Heart left ventricle (tissue), 16 donors: ENCODE measurements at places on chromosomes 5 and 9. TPM values are rescaled to one million over a fixed set of nuclear protein-coding genes. Genes with fewer than 3 reads are reported as not detected.
A peak's percentile ranks its signal among the peaks of the same experiment; 100 is the strongest.

DNA sequence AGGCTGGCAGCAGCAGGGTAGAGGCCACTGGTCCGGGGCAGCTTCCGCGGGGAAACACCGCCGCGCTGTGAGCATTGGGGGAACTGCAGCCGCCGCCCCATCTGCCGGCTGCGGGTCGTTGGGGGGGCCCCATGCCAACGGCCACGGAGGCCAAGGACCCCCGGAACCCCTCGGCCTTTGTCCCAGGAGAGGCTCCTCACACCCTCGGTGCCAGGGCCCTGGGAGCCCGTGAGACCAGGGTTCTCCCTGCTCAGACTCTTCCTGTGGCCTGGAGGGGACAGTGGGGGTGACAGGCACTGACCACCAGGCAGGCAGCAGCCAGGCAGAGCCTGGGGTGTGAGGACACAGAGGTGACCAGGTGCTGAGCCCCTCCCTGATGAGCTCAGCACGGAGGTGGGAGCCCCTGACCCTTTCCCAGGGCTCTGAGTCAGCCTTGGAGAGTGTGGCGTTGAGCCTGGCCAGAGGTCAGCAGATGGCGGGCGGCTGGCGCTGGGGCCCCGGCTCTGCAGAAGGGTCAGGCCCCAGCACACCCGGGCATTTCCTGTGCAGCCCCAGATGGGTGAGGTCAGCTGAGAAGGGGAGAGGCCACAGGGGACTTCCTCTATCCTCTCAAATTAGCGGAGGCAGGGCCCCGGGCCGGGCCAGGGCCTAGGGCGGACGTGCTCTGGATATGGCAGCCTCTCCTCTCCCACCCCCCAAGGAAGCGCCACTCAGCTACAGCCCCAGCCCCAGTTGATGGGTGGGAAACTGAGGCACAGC is 17.9 kb upstream of the EGFL7 start:
- H3K36me3 ChIP-seq: no peaks in the 10 kb centered on the region
- peak overlapping the region; percentile 79 for H3K27ac ChIP-seq
- H3K4me1 ChIP-seq: peaks cover 5% of the 10 kb centered on the region
- H3K27me3 ChIP-seq: no peaks in the 10 kb centered on the region
- H3K4me3 ChIP-seq: no peak overlapping the region

DNA sequence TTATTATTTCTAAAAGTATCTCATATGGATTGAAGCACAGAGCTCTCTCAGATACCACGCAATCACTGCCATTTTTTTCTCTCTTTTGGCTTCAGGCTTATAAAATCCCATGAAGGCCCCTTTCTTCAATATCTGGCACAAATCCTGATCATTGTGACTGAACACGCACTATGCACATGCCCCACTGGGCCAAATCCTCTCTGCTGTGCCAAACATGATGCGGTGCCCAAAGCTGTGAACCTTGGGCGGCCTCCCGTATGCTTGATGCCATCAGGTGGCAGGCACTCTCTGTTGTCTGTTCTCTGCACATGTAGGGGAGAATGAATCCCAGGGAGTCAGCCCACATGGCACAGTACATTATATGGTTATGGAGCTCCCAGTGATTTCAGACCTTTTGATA is 375.0 kb upstream of the RGMB start:
- no peak for DNase-seq
- no peaks in the 10 kb centered on the region for H3K36me3 ChIP-seq
- H3K27ac ChIP-seq: no peak overlapping the region
- no peaks in the 10 kb centered on the region for H3K27me3 ChIP-seq

GRCh38 chr5:176628406-176629228 is 1.7 kb downstream of the SNCB start:
- peaks cover 93% of the 10 kb centered on the region for H3K27me3 ChIP-seq
- no peak overlapping the region for H3K27ac ChIP-seq
- H3K4me1 ChIP-seq: peaks cover 14% of the 10 kb centered on the region
- DNase-seq: no peak
- no peaks in the 10 kb centered on the region for H3K36me3 ChIP-seq
- H3K4me3 ChIP-seq: no peak overlapping the region

Gene GARIN3
- polyA plus RNA-seq: not detected

Gene OTULINL
- 0.65 TPM for polyA plus RNA-seq

DNA sequence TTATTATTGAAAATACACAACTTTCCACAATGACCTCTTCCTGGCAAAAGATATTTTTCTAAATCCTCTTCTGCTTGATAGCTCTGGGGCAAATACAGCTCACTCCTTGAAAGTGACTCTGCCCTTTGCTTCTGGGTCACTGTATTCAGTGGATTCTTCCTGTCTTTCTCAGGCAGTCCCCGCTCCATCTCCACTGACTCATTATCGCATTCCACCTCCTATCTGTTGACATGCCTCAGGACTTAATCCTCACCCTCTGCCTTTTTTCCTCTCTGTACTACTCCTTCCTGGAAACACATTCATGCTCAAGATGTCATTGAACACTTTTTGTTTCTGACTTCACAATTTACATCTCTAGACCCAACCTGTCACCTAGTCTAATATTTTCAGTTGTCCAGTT is 8.4 kb upstream of the RGS7BP start:
- no peak overlapping the region for H3K27ac ChIP-seq
- DNase-seq: no peak
- no peak overlapping the region for H3K4me3 ChIP-seq
- no peaks in the 10 kb centered on the region for H3K36me3 ChIP-seq

Gene SPEF2
- polyA plus RNA-seq: 0.60 TPM

GRCh38 chr9:114691046-114691955 is 9.3 kb upstream of the TEX48 start:
- H3K4me1 ChIP-seq: no peaks in the 10 kb centered on the region
- no peak overlapping the region for H3K4me3 ChIP-seq
- no peaks in the 10 kb centered on the region for H3K36me3 ChIP-seq
- no peaks in the 10 kb centered on the region for H3K27me3 ChIP-seq

Gene PIP5KL1
- 0.12 TPM for polyA plus RNA-seq

Gene IER5L
- 7.3 TPM for polyA plus RNA-seq

GRCh38 chr9:99092643-99093491 is 12.0 kb upstream of the TGFBR1 start:
- H3K27me3 ChIP-seq: no peaks in the 10 kb centered on the region
- H3K4me1 ChIP-seq: no peaks in the 10 kb centered on the region
- no peak for DNase-seq
- no peak overlapping the region for H3K4me3 ChIP-seq
- no peaks in the 10 kb centered on the region for H3K36me3 ChIP-seq

GRCh38 chr9:88045686-88046085 is 71.4 kb upstream of the CDK20 start:
- no peak overlapping the region for H3K4me3 ChIP-seq
- H3K4me1 ChIP-seq: no peaks in the 10 kb centered on the region
- no peaks in the 10 kb centered on the region for H3K36me3 ChIP-seq

Gene ARSI
- not detected for polyA plus RNA-seq

Gene MRPS27
- polyA plus RNA-seq: 63.6 TPM

Gene PLEKHG4B
- not detected for polyA plus RNA-seq

- no peaks in the 10 kb centered on the region for H3K36me3 ChIP-seq
- no peak overlapping the region for H3K4me3 ChIP-seq
- H3K4me1 ChIP-seq: no peaks in the 10 kb centered on the region
- H3K27me3 ChIP-seq: no peaks in the 10 kb centered on the region
- H3K27ac ChIP-seq: no peak overlapping the region
These were observed 70.2 kb upstream of the AGXT2 start for GRCh38 chr5:35117967-35118366.

- no peaks in the 10 kb centered on the region for H3K36me3 ChIP-seq
- H3K27me3 ChIP-seq: no peaks in the 10 kb centered on the region
- H3K4me3 ChIP-seq: no peak overlapping the region
- DNase-seq: no peak
- peaks cover 13% of the 10 kb centered on the region for H3K4me1 ChIP-seq
These were observed 45.9 kb downstream of the PKD2L2 start for GRCh38 chr5:137935190-137935589.

- no peak overlapping the region for H3K27ac ChIP-seq
- no peaks in the 10 kb centered on the region for H3K36me3 ChIP-seq
- H3K4me3 ChIP-seq: no peak overlapping the region
- no peaks in the 10 kb centered on the region for H3K27me3 ChIP-seq
- H3K4me1 ChIP-seq: no peaks in the 10 kb centered on the region
- no peak for DNase-seq
These were observed 30.6 kb upstream of the TLE1 start for GRCh38 chr9:81719972-81720371.

DNA sequence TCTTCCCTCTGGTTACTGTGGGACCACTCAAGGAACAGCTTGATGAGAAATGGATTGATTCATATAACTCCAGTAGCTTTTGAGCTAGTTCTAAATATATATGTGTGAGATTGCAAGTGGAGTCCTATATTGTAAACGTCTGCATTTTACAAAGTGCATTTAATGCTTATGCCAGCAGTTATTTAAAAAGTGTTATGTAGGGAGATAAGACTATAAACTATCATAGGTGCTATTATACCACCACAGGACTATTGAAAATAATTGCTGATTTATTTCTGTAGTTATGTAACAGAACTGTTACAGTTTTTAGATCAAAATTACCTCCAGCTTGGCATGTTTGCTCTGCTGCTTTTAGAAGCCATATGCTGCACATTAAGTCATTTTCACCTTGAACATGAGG is 36.2 kb downstream of the PTCD2 start:
- no peak overlapping the region for H3K27ac ChIP-seq
- no peak overlapping the region for H3K4me3 ChIP-seq
- DNase-seq: no peak
- no peaks in the 10 kb centered on the region for H3K27me3 ChIP-seq

- H3K27me3 ChIP-seq: no peaks in the 10 kb centered on the region
- H3K36me3 ChIP-seq: no peaks in the 10 kb centered on the region
- no peaks in the 10 kb centered on the region for H3K4me1 ChIP-seq
- H3K27ac ChIP-seq: no peak within 1 kb of the TSS
- H3K4me3 ChIP-seq: peak within 1 kb of the TSS; percentile 47
These were observed at the start of gene GFRA3 for GRCh38 chr5:138274189-138274853. TSS of gene GFRA3 (minus strand) at chr5:138274621. CDS start at chr5:138274424, 197 bp downstream.

DNA sequence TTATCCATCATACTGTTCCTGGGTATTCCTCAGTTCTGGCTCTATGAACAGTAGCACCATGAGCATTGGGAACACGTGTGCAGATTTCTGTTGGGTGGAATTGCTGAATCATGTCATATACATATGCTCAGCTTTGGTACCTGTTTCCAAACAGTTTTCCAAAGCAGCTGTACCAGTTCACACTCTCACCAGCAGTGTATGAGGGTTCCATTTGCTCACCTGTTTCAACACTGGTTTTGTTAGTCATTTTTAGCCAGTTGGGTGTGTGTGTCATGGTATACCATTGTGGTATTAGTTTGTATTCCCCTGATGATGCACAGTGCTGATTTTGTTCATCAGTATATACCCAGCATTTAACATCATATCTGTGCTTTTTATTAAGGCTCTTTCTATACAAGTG is 56.7 kb upstream of the ECM2 start:
- H3K4me3 ChIP-seq: no peak overlapping the region
- H3K27ac ChIP-seq: no peak overlapping the region

Gene SLCO4C1
- not detected for polyA plus RNA-seq

GRCh38 chr5:168073991-168074800 is 217.2 kb upstream of the WWC1 start:
- H3K36me3 ChIP-seq: no peaks in the 10 kb centered on the region
- no peaks in the 10 kb centered on the region for H3K27me3 ChIP-seq
- peaks cover 21% of the 10 kb centered on the region for H3K4me1 ChIP-seq
- H3K27ac ChIP-seq: peak overlapping the region; percentile 36
- no peak for DNase-seq

Gene SHB
- 7.8 TPM for polyA plus RNA-seq

GRCh38 chr9:68683433-68683832 is 21.6 kb upstream of the PIP5K1B start:
- DNase-seq: no peak
- H3K36me3 ChIP-seq: no peaks in the 10 kb centered on the region
- H3K27ac ChIP-seq: no peak overlapping the region
- H3K4me3 ChIP-seq: no peak overlapping the region
- no peaks in the 10 kb centered on the region for H3K27me3 ChIP-seq

- H3K27me3 ChIP-seq: no peaks in the 10 kb centered on the region
- no peaks in the 10 kb centered on the region for H3K4me1 ChIP-seq
- no peak for DNase-seq
These were observed 1622.5 kb downstream of the MAT2B start for GRCh38 chr5:165127941-165128340.

GRCh38 chr5:151662805-151663204 is 23.9 kb downstream of the SPARC start:
- H3K27me3 ChIP-seq: no peaks in the 10 kb centered on the region
- H3K27ac ChIP-seq: peak overlapping the region; percentile 75

Gene LEAP2
- polyA plus RNA-seq: 2.0 TPM

Gene PLPP7
- 166 TPM for polyA plus RNA-seq

DNA sequence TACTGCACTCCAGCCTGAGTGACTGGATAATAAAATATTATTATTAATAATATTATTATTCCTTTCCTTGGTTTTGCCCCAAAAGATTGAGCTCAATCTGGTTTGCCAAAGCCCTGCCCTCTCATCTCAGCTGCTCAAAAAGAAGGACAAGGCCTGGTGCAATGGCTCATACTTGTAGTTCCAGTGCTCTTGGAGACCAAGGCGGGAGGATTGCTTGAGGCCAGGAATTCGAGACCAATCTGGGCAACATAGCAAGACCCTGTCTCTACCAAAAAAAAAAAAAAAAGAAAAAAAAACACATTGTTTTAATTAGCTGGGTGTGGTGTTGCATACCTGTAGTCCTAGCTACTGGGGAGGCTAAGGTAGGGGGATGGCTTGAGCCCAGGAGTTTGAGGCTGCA is 13.7 kb upstream of the DENND1A start:
- H3K27me3 ChIP-seq: no peaks in the 10 kb centered on the region
- no peak overlapping the region for H3K4me3 ChIP-seq
- no peak for DNase-seq
- no peak overlapping the region for H3K27ac ChIP-seq
- no peaks in the 10 kb centered on the region for H3K36me3 ChIP-seq

GRCh38 chr9:113619491-113620376 is 156.2 kb downstream of the RGS3 start:
- peaks cover 50% of the 10 kb centered on the region for H3K4me1 ChIP-seq
- no peaks in the 10 kb centered on the region for H3K36me3 ChIP-seq
- peak; percentile 46 for DNase-seq
- H3K4me3 ChIP-seq: no peak overlapping the region
- peak overlapping the region; percentile 93 for H3K27ac ChIP-seq
- no peaks in the 10 kb centered on the region for H3K27me3 ChIP-seq

- H3K4me3 ChIP-seq: no peak overlapping the region
- no peaks in the 10 kb centered on the region for H3K4me1 ChIP-seq
- no peaks in the 10 kb centered on the region for H3K27me3 ChIP-seq
- H3K36me3 ChIP-seq: peaks cover 5% of the 10 kb centered on the region
These were observed 14.2 kb downstream of the LPCAT1 start for GRCh38 chr5:1509346-1510085.
